Activated CD4-positive, alpha-beta T cell treated with anti-CD3 and anti-CD28 coated beads, Interleukin-2, amount 50 U/mL, for 24 hours (primary cell): ENCODE measurements at places on chromosomes 7 and 10.

GRCh38 chr7:81195033-81195432, 276.2 kb upstream of the SEMA3C start:
- DNase-seq: no peak

DNA sequence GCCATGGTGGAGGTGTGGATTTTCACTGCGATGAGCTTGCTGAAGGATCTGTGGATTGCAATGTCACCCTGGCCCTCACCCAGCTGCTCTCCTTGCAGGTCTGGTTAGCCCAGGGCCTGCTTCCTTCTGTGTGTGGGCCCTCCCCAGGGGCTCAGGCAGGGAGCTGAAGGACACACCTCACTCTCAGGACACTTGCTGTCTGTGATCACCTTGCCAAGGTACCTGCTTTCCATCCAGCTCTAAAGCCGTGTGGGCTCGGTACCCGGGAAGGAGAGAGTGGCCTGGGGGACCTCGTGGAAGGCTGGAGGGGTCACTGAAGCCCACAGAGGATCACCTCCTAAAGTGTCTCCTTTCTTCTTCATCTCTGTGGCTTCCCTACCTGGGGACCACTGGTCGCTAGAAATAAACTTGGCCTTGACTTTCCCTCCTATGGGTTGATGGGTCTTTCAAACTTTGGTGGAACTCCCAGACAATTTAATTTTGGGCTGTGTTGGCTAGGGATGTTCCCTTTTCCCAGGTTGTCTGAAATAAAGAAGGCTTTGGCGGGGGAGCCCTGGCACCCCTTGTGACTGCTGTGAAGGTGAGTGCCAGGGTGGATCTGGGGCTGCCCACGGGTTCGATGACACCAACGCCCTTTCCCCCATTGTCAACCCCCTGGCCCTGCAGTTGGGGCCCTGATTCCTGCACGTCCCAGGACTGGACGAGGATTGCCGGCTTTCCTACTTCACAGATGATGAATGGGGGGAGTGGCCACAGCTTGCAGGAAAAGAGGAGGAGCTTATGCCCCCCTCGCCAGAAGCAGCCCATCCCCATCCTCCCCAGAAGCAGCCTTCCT, 331.0 kb downstream of the ADARB2 start:
- no peak for DNase-seq

DNA sequence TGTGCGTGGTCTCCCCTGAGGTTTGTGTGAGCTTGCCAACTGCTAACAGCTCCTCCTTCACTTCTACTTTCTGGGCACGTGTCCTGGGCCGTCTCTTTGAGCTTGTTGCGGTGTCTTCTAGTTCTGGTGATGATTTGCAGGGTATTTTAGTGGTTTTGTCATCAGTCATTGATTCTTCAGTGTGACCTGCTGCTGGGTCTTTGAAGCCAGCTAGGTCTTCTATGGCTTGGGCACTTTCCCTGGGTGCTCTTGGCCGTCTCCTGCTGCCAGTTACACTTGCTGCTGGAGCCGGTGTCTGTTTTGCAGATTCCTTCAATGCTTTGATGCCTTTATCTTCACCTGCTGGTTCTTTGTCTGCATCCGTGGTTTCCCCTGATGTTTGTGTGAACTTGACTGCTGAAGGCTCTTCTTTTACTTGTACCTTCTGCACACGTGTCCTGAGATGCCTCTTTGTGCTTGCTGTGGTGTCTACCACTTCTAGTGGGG, 23.0 kb downstream of the MKI67 start:
- DNase-seq: no peak

DNA sequence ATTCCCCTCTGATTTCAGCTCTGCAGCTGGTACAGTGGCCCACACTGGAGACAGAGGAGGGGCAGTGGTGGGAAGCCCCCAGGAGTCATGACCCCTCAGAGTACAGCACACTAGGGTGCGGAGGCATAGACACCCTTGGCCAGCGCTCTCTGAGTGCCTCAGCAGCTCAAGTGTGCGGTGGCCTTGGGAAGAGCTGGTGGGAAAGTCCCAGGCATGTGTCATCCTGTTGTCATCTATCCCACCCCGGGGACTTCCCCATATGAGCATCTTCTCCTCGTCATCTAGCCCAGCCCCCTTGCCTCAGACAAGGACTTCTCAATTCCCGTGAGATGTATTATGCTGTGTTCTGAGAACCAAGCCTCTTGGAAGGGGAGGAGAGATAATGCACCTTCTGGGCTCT, 15.6 kb upstream of the PPIF start:
- DNase-seq: peak; percentile 55

DNA sequence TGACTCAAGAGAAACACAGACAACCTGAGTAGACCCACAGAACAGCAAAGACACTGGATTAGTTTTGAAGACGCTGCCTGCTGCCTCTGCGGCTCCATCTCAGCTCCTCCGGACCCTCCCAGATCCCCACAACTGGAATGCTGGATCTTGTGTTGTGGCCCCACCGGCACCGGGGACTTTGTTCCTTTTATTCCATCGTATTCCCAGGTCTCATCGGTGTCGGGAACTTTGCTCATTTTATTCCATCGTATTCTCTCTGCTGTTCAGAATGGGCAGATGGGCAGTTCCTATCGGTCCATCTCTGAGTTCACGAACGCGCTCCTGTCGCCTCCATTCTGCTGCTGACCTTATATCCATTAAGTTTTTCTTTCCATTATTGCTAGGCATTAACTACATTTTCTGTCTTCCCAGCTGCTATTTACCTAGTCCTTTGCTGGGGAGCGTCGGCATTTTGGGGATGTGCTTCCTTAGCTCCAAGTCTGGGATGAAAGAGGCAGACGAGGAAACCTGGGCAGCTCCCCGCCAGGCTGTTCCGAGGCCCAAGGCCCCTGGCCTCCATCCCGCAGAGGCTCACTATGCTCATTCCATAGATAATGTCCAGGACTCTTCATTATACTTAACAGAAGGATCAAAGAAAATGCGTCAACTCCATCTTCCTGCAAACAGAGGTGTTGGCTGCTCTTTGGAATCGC, 192.4 kb downstream of the MAD1L1 start:
- no peak for DNase-seq

GRCh38 chr7:78194611-78195010, 396.0 kb downstream of the PHTF2 start:
- no peak for DNase-seq

GRCh38 chr10:11772575-11773288, 30.6 kb downstream of the ECHDC3 start:
- DNase-seq: no peak

DNA sequence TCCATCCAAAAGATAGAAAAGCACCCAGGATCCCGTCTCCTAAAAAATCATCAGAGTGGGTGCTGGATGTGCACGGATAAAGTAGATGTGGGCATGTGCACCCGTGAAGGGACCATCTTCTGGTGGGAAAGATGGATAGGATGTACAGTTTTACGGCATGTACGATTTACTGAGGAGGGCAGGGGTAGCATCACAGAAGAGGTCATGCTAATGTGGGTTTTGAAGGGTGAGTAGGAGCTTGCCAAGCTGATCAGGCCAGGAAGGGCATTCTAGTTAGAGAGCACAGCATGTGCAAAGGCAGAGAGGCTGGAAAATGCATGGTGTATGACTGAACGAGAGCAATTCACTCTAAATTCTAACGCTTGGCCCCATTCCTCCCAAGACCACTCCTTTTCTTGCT, 7.8 kb upstream of the CRHR2 start:
- no peak for DNase-seq

DNA sequence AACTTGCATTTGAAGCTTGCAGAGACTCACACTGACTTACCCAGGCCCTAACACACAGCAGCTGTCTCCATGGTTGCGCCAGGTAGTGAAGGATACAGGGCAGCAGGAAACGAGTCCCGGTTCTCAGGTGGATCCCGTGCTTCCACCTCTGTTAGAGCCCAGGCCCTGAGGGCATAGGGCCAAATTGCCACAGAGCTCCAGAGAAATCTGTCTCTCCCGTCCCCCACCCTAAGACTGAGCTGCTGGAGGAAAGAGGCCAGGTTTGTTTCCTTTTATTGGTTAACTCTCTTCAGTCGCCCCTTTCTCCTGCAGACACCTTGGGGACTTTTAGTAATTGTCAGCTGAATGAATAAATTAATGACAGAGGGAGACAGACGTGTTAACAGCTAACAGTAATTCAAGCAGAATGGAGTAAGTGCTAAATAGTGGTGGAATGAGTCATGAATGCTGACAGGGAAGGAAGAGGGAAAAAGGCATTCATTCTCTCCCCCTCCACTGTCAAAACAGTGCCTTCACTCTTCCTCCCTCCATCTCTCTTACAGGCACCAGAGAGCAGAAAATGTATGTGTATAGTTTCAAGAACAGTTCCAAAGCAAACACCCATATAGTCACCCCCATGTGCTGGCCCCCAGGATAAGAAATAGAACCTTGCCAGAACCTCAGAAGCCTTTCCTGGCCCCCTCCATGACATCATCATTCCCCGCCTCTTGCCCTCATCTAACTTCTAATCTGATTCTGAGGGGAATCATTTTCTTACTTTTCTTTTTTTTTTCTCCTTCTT, 16.8 kb upstream of the DLG5 start:
- no peak for DNase-seq

DNA sequence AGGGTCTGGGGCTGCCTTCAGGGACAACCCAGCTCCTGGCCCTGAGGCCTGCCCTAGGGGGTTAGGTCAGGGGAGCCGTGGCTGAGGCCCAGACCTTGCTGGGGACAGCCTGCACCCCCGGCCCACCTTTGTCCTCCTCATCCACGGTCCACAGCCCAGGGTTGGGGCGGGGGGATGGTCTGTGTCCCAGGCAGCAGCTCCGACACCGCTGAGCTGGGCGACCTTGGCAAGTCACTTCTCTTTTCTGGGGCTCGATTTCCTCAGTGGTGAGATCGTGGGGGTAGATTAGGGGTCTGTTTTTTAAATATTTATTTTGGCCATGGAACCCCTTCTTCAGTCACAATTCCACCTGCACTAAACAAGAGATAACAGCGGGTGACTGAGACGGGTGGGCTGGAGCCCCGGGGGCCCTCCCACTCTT, 30.9 kb downstream of the DNAJB12 start:
- no peak for DNase-seq
